ENCODE measurements at places on chromosomes 11 and 22. TPM values are rescaled to one million over a fixed set of nuclear protein-coding genes. Genes with fewer than 3 reads are reported as not detected.

HEPHL1 gene
- total RNA-seq: not detected

HBG2 gene
- not detected for total RNA-seq

SH3BP1 gene
- total RNA-seq: 51.5 TPM

FGF3 gene
- total RNA-seq: not detected

SAA1 gene
- not detected for total RNA-seq

LMNTD2 gene
- total RNA-seq: 5.6 TPM

FOLH1 gene
- not detected for total RNA-seq

CECR2 gene
- total RNA-seq: 0.08 TPM

DDTL gene
- total RNA-seq: not detected

P2RX3 gene
- not detected for total RNA-seq

C22orf31 gene
- not detected for total RNA-seq

ZFTA gene
- total RNA-seq: 5.7 TPM

BIRC3 gene
- total RNA-seq: 88.0 TPM

FAM181B gene
- not detected for total RNA-seq

ADM2 gene
- 1.5 TPM for total RNA-seq

POU2AF2 gene
- not detected for total RNA-seq

BACE1 gene
- 0.60 TPM for total RNA-seq

BRSK2 gene
- 0.19 TPM for total RNA-seq

LAYN gene
- total RNA-seq: 9.5 TPM

LSP1 gene
- total RNA-seq: 190 TPM

CBX7 gene
- 37.2 TPM for total RNA-seq

CLTCL1 gene
- 0.43 TPM for total RNA-seq

SLC22A12 gene
- total RNA-seq: not detected

CDC45 gene
- total RNA-seq: 2.3 TPM

KLHL35 gene
- total RNA-seq: 0.50 TPM

IGSF22 gene
- 2.9 TPM for total RNA-seq

ELMOD1 gene
- not detected for total RNA-seq

TLCD5 gene
- total RNA-seq: not detected

RNF141 gene
- 17.3 TPM for total RNA-seq

Data from CD8-positive, alpha-beta T cell (primary cell).